ENCODE measurements at places on chromosomes 5 and 9.

- no peak for DNase-seq
These were observed 255.1 kb downstream of the MCTP1 start for GRCh38 chr5:95029569-95030366.

GRCh38 chr5:124806373-124807077 lies 60.1 kb upstream of the ZNF608 start:
- peak; percentile 18 for DNase-seq

DNA sequence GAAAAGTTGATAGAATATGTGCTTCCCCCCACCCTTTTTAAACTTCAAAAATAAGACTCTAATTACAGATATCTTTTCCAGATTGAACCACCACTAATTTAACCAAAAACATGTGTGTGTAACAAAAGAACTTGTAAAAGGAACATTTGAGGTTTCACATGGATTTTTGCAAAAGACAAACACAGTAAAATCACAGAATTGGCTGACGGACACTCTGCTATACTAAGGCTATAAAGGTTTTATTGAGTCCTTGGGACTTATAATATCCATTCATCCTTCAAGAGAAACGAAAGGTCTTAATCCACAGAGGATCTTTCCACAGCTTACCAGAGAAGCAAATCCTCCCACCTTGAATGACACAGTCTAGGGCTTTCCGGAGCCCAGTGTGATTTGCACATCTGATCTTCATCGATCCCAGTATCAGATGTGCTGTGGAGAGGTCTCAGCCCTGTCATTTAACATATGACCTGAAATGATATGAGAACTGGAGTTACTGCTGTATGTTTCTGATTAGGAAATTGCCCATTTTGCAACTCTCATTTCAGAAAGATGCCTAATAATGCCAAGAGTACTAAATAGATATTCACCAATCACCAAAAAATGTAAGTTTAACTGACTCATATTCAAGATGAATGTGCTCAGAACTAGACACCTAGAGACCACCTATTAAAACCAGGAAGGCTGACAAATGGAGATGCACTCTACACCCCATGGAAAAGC lies 256.5 kb upstream of the FBXL7 start:
- DNase-seq = no peak

GRCh38 chr5:126365446-126366198 lies 57.6 kb upstream of the GRAMD2B start:
- no peak for DNase-seq
